ENCODE measurements at places on chromosomes 16 and 17.

DNA sequence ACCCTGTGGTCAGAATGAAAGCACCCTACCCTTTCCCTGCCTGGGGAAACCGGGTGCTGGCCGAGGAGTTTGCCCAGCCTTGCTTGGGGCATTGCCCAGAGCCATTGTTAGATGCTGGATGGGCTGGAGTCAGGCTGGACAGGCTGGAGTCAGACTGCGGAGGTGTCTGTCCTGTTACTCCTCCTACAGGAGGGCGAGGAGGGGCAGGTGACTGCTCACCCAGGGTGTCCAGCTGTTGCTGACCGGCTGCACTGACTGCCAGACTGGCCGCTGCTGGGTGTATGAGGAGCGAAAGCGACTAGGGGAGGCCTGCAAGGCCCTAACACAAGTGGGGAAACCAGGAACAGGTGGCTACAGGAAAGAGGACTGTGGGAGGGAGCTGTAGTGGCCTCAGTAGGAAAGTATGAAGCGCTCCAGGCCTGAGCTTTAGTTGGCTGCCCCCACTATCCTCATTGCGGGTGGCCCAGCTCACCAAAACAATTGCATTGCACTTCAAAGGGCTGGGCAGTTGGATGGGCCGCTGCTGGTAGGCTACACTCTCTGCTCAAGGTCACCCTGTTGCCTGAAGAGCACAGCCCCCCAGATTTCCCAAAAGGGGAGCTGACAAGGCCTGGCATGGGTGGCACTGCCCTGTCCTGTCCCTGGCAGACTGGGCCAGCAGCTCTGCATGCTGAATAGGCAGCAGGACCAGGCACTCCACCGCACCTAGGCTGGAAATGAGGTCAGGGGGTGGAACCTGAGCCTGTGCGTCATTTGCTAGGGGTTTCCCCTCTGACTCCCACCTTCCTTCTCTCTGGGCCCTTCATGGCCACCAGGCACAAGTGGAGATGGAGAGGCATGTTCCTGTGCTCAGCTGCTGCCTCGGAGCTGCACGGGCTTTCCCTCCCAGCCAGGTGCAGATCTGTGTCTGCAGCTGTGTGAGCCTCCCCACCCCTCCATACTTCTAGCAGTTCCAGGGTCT is 18.4 kb downstream of the LDHD start:
- DNase-seq, result peak; percentile 78

DNA sequence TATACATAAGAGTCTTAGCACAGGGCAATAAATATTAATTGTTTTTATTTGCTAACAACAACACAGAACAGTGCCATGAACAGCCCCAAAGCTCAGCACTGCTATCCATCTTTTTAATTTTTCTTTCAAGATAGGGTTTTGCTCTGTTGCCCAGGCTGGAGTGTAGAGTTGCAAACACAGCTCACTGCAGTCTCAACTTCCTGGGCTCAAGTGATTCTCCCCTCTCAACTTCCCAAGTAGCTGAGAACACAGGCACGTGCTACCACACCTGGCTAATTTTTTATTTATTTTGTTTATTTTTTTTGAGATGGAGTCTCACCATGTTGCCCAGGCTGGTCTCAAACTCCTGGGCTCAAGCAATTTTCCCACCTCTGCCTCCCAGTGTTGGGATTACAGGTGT is 47.6 kb upstream of the AKAP1 start:
- DNase-seq, result no peak

- no peak for DNase-seq
Observed at GRCh38 chr17:69704935-69705334, 290.4 kb downstream of the MAP2K6 start.

GRCh38 chr17:57595947-57596695 is 149.0 kb downstream of the CCDC182 start:
- DNase-seq, result no peak

- DNase-seq, result peak; percentile 54
Observed at GRCh38 chr16:75379911-75380847, 53.1 kb downstream of the CFDP1 start.

- DNase-seq, result peak; percentile 81
Observed at GRCh38 chr17:41496803-41497484, 7.2 kb upstream of the KRT36 start.

GRCh38 chr16:80122115-80122514 is 418.7 kb upstream of the DYNLRB2 start:
- no peak for DNase-seq

DNA sequence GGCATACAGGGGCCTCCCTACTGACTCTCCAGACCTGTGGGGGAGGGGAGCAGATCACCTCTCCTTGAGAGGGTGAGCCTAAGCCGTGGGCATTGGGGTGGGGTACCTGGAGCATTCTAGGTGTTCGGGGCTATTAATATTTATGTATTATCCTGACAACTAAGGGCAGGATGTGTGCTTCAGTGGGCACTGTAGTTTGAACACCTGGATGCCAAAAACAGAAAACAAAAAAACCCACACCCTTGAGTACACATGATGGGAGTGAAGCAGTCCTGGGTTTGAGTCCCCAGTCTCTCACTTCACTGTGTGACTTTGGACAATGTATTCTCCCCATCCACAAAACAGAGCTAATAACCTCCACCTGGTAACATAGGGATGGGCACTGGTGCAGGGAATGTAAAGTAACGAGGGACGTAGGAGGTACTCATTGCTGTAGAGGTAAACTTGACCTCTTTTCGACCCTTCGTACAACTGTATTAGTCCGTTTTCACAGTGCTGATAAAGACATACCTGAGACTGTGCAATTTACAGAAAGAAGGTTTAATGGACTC is 257.8 kb downstream of the CPPED1 start:
- no peak for DNase-seq

GRCh38 chr17:67111327-67111726 is 67.0 kb downstream of the CACNG1 start:
- DNase-seq, result no peak

- no peak for DNase-seq
Observed at GRCh38 chr17:60327134-60327900, 64.6 kb downstream of the USP32 start.

- DNase-seq, result no peak
Observed at GRCh38 chr16:54974367-54974766, 43.7 kb downstream of the IRX5 start.

DNA sequence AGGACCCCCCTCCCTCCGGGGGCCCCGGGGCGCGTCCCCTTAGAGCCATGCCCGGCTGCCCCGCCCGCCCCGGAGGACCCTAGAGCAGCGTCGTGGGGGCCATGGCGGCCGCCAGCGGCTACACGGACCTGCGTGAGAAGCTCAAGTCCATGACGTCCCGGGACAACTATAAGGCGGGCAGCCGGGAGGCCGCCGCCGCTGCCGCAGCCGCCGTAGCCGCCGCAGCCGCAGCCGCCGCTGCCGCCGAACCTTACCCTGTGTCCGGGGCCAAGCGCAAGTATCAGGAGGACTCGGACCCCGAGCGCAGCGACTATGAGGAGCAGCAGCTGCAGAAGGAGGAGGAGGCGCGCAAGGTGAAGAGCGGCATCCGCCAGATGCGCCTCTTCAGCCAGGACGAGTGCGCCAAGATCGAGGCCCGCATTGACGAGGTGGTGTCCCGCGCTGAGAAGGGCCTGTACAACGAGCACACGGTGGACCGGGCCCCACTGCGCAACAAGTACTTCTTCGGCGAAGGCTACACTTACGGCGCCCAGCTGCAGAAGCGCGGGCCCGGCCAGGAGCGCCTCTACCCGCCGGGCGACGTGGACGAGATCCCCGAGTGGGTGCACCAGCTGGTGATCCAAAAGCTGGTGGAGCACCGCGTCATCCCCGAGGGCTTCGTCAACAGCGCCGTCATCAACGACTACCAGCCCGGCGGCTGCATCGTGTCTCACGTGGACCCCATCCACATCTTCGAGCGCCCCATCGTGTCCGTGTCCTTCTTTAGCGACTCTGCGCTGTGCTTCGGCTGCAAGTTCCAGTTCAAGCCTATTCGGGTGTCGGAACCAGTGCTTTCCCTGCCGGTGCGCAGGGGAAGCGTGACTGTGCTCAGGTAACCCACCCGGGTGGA is 759 bp downstream of the ALKBH5 start:
- DNase-seq, result peak; percentile 63

- no peak for DNase-seq
Observed at GRCh38 chr17:6857336-6857735, 25.8 kb upstream of the TEKT1 start.

DNA sequence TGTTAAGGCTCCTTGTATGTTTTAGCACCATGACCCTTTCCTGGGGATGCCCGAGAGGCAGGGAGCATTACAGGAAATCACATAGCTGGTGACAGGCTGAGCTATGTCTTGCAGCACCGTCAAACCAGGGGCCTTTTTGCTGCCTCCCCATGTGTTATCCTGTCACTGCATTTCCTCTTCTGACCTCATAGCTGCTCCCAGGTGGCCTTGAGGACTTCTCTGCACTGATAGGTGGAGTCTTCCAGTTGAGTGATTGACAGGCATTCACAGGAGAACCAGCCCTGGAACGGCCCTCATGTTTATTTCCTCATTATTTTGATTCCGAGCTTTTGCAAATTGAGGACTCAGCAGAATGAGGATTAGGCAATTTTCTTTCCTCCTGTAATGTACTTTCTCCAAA is 349.6 kb downstream of the HAPSTR1 start:
- no peak for DNase-seq

DNA sequence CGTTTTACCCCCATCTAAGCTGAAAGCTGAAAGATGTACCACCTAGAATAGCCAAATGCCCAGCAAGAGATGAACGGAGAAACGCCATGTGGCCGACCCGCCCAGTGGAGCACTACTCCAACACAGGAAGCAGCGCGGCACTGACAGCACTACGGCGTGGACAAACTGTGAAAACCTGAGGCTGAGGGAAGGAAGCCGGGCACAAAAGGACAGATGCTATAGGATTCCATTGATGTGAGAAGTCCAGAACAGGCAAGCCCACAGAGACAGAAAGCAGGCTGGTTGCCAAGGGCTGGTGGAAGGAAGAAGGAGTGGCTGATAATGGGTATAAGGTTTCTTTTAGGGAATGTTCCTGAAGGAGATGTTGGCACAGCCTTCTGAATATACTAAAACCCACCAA is 29.4 kb upstream of the SLC38A8 start:
- no peak for DNase-seq

DNA sequence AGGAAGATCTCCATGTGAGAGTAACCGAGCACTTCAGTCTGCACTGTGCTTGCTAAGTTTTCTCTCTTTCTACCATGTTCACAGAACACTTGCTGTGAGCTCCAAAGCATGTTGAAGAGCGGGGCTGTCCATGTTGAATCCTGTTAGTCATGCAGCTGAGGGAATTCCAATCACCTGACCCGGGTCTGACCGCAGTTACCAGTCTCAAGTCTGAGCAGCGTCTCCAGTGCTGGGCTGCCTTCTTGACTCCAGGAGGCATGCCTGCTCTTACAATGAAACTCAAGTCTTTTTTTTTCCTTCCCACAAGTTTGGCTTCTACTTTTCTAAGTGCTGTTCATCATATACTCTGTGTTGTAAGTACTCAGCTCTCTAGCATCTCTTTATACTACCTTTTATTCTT is 44.3 kb downstream of the HOXB1 start:
- DNase-seq, result no peak

DNA sequence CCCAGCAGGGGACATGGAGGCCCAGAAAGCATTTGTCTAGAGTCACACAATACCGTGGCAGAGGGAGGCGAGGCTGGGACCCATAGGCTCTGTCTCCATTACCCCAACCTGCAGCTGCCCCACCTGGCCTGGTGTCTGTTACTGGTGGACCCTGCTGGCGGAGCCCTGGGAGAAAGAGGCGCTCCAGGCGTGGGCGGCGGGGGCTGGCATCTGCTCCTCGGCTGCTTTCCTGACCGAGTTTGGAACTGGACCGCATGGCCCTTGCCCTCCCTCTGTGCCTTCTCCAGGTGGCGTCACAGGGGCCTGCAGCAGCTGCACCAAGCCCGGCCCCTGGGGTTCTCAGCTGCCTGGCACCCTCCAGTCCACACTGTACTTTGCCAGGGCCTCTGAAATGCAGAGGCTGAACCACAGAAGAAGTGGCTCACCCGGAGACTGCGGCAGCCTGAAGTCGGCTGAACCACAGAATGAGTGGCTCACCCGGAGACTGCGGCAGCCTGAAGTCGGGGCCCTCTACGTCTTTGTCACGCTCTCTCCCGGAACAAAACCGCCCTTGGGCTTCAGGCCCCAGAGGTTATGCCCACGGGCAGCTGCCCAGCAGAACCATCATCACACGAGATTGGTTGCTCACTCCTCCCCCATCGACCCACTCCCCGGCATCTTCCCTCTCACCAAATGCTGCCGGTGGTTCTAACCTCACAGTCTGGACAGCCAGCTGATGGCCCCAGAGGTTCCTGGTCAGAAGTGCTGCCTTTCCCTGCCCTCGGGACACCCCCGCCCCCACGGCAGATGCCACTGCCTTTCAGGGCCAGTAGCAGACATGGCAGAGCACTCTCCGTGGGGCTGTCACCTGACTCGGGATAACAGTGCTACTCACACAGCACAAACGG is 20.2 kb downstream of the CBFA2T3 start:
- DNase-seq, result no peak

- no peak for DNase-seq
Observed at GRCh38 chr17:18314059-18314730, 599 bp downstream of the TOP3A start.

DNA sequence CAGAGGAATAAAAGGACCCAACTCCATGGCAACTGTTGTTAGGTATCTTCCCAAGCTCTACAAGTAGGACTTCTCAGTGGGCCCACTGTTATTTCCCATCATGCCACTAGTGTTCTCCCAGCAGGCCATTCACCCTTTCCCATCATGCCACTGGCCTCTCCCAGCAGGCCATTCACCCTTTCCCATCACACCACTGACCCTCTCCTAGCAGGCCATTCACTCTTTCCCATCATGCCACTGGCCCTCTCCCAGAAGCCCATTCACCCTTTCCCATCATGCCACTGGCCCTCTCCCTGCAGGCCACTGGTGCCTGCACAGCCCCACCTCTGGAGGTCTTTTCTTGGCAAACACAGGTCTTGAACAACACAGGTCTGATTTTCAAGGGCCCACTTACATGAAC is 36.3 kb downstream of the IFT140 start:
- DNase-seq, result no peak

DNA sequence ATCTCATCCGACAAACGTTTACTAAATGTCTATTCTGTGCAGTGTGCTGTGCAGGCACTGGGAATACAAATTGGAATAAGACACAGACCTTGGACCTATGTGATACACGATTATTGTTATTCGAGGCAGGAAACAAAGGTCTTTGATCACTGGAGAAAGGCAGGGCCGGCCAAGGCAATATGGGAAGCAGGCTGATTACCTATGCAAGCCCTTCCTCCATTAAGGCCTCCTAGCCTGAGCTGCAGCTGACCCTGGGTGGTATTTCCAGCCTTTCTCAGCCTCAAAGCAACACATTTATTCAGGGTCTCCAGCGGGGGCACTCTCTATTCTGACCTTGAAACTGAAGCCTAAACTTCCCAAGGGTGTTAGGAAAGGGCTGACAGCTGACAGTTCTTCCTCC is 13.4 kb downstream of the ST6GALNAC1 start:
- no peak for DNase-seq
